ENCODE measurements at places on chromosomes 16 and 17. TPM values are rescaled to one million over a fixed set of nuclear protein-coding genes. Genes with fewer than 3 reads are reported as not detected.

DNA sequence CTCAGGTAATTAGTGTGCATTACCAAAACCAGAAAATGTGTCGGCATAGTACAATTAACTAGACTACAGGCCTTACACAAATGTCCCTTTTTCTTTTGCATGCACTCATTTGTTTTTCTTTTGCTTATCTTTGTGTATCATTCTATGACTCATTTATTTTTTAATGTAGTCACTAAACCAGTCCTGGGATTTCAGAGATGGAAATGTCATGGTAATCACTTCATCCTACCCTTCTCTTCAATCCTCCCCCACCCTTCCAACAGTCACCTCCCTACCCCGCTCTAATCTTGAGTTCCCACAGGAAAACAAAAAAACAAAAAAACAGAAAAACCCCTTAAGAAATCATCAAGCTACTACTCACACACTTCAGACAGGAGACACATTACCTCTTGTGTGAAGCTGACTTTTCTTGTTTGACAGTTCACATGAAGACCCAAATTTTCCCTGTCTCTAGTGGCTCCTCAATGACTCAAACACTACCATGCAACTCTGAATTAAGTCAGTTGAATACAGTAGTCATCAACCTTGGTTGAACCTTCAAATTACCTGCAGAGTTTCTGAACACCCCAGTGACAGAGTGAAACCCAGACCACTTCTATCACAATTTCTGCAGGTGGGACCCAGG, 242.4 kb upstream of the SALL1 start:
- H3K4me1 ChIP-seq = no peaks in the 10 kb centered on the region
- no peaks in the 10 kb centered on the region for H3K36me3 ChIP-seq
- H3K27me3 ChIP-seq = no peaks in the 10 kb centered on the region
- no peak overlapping the region for H3K4me3 ChIP-seq

DNA sequence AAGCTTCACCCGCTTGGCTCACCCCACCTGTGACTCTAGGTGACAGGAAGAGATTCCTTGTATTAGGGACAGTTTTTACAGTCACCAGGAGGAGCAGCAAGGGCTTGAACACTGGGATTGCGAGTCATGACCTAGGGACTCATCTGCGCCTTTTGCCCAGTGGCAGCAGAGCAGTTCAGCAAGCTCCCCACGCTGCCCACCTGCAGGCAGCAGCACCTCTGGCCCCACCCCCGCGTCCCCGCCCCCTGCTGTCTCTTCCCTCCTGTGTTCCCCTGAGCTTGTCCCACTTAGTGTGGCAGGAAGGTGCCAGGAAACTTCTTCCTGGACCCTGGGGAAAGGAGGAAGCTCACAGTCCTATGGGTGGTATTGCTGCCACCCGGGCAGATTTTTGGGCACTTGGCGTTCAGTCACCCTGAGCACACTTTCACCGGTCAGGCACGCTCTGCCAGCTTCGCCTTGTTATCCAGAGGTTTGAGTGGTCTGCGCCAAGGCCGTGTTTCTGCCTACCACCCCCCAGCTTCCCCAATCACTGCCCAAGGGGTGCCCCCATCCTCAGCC, 8.7 kb downstream of the MMP15 start:
- H3K27ac ChIP-seq = no peak overlapping the region
- peaks cover 60% of the 10 kb centered on the region for H3K4me1 ChIP-seq

GRCh38 chr17:17252149-17252661, 15.2 kb upstream of the FLCN start:
- DNase-seq = no peak
- H3K27me3 ChIP-seq = no peaks in the 10 kb centered on the region
- H3K4me1 ChIP-seq = peaks cover 7% of the 10 kb centered on the region
- no peak overlapping the region for H3K27ac ChIP-seq

- H3K36me3 ChIP-seq = no peaks in the 10 kb centered on the region
- DNase-seq = no peak
- no peak overlapping the region for H3K4me3 ChIP-seq
- H3K27ac ChIP-seq = peak overlapping the region; percentile 58
- H3K4me1 ChIP-seq = peaks cover 15% of the 10 kb centered on the region
- no peaks in the 10 kb centered on the region for H3K27me3 ChIP-seq
These were observed 304.4 kb downstream of the SEC14L1 start for GRCh38 chr17:77444984-77445759.

- H3K4me1 ChIP-seq = no peaks in the 10 kb centered on the region
- DNase-seq = no peak
- no peak overlapping the region for H3K4me3 ChIP-seq
These were observed 46.6 kb downstream of the MSI2 start for GRCh38 chr17:57302690-57303465.

- H3K4me1 ChIP-seq = no peaks in the 10 kb centered on the region
- no peak for DNase-seq
- no peaks in the 10 kb centered on the region for H3K27me3 ChIP-seq
- H3K4me3 ChIP-seq = no peak overlapping the region
- H3K27ac ChIP-seq = no peak overlapping the region
These were observed 32.0 kb downstream of the SOX8 start for GRCh38 chr16:1013593-1013900.

- no peak for DNase-seq
- no peaks in the 10 kb centered on the region for H3K27me3 ChIP-seq
- H3K27ac ChIP-seq = no peak overlapping the region
- H3K36me3 ChIP-seq = no peaks in the 10 kb centered on the region
- H3K4me3 ChIP-seq = no peak overlapping the region
These were observed 3.1 kb downstream of the GAA start for GRCh38 chr17:80104321-80104955.

- H3K27me3 ChIP-seq = no peaks in the 10 kb centered on the region
- no peaks in the 10 kb centered on the region for H3K4me1 ChIP-seq
- H3K27ac ChIP-seq = no peak overlapping the region
- no peak for DNase-seq
- H3K4me3 ChIP-seq = no peak overlapping the region
These were observed 234.0 kb downstream of the MSI2 start for GRCh38 chr17:57490111-57490845.

DNA sequence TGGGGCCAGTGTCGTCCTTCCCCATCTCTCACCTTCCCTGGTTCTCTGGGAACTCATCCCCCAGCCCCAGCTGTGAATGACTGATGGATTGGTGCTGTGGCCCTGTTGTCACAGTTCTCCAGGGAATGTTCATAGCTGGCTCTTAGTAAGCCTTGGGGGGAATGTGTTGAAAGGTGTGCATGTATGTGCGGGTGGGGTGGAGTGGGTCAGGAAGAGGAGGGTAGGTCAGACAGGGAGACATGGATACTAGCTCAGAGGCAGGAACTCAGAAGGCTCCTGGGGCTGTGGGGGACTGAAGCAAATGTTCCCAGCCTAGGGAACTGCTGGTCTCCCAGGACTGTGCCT, 4.3 kb downstream of the DLX4 start:
- H3K36me3 ChIP-seq = no peaks in the 10 kb centered on the region
- no peak for DNase-seq
- H3K4me1 ChIP-seq = peaks cover 10% of the 10 kb centered on the region

GRCh38 chr16:67930678-67931211, 917 bp downstream of the CTRL start:
- no peak overlapping the region for H3K4me3 ChIP-seq
- peaks cover 12% of the 10 kb centered on the region for H3K4me1 ChIP-seq
- H3K36me3 ChIP-seq = peaks cover 14% of the 10 kb centered on the region
- no peak overlapping the region for H3K27ac ChIP-seq

DNA sequence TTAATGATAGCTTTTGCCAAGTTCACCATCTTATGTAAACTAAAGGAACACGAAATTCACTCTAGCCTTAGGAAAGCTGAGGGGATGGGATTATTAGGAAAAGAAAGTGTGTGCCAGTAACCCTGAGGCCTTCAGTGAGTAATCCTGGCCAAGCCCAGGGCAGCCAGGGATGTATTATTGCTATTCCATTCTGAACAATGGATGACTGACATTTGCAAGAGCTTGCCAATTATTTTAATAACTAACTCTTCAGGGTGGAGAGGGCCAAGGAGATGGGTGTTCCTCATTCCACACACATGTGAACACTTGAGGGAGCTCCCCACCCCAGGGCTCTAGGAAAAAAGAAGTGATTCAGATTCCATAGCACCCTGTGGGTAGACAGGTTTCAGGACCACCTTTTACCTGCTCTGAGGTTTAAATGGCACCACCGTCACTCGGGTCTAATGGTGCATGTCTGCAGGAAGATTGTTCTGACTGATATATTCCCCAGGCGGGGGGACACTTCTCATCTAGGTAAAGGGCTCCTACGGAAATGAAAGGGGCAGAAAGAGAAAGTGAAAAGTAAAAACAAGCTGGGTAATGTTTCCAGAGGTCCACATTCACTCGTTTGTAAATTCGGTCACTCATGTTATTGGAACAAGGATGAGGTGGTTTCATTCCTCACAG, 41.5 kb downstream of the TK2 start:
- no peaks in the 10 kb centered on the region for H3K36me3 ChIP-seq
- no peak overlapping the region for H3K4me3 ChIP-seq
- peaks cover 41% of the 10 kb centered on the region for H3K4me1 ChIP-seq
- no peaks in the 10 kb centered on the region for H3K27me3 ChIP-seq
- peak overlapping the region; percentile 23 for H3K27ac ChIP-seq
- no peak for DNase-seq

GRCh38 chr17:75518201-75518600, 1.9 kb downstream of the TSEN54 start:
- H3K27ac ChIP-seq = no peak overlapping the region
- H3K4me1 ChIP-seq = peaks cover 21% of the 10 kb centered on the region

GRCh38 chr17:17568772-17569195, 22.7 kb downstream of the PEMT start:
- H3K27ac ChIP-seq = peak overlapping the region; percentile 85
- H3K4me1 ChIP-seq = peaks cover 88% of the 10 kb centered on the region
- no peaks in the 10 kb centered on the region for H3K36me3 ChIP-seq
- DNase-seq = peak; percentile 86
- H3K4me3 ChIP-seq = no peak overlapping the region

DNA sequence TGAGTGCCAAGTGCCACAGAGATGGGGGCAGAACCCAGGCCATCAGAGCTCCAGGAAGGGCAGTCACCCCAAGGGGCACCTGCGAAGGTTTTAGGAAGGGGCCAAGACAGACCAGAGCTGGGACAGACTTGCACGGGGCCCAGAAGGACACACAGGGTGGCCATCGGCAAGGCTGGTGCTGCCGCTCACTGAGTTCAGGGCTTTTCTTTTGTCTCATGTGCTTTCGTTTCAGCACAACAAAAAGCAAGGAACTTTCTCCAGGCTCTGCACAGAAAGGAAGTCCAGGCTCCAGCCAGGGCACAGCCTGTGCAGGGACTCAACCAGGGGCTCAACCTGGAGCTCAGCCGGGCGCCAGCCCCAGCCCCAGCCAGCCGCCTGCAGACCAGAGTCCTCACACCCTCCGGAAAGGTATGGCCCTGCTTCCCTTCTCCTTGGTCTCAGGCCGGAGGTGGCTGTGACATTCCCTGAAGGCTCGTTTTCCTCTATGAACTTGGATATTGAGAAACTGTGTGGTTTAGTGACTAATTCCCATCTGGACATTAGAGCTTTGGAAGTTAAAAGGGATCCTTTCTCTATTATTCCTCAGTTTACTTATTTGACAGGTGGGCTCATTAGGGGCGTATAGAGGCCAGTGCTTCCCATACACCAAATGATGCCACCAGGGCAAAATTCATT, 37.9 kb downstream of the ELAC2 start:
- DNase-seq = no peak
- H3K27ac ChIP-seq = no peak overlapping the region
- peaks cover 27% of the 10 kb centered on the region for H3K4me1 ChIP-seq

- no peaks in the 10 kb centered on the region for H3K36me3 ChIP-seq
- no peak for DNase-seq
- no peaks in the 10 kb centered on the region for H3K27me3 ChIP-seq
- H3K4me1 ChIP-seq = no peaks in the 10 kb centered on the region
These were observed 28.0 kb upstream of the MAF start for GRCh38 chr16:79628501-79628975.

DNA sequence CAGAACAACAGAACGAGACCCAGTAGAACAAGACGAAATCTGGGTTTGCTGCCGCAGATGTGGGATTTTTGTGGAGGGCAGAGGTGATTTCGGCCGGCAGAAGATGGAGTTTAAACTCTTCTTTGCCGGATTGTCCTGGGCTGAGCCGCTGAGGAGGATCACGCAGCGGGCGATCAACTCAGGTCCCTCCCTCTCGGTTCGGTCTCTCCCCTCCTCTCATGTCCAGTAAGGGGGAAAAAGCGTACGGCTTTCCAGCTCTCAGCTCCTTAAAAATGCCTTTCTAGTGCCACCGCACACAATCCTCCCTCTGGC, 2.5 kb downstream of the PHF12 start:
- peak overlapping the region; percentile 94 for H3K4me3 ChIP-seq
- no peaks in the 10 kb centered on the region for H3K27me3 ChIP-seq
- no peak for DNase-seq
- H3K36me3 ChIP-seq = no peaks in the 10 kb centered on the region

DNA sequence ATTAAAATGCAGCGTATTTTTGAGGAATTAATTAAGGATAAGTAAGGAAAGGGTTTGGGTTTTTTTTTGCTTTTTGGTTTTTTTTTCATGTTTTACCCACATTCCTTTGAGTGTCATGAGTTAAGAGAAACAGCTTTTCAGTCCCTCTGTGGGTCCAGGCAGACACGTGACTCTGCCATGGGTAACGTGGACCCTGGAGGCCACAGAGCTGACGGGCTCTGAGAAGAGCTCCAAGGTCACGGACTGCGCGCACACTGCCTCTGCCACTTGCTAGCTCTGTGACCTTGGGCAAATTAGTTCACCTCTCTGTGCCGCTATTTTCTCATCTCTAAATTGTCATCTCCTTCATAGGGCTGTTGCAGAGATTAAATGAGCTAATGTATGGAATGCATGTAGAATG, 588.2 kb upstream of the CDH11 start:
- no peak for DNase-seq
- no peaks in the 10 kb centered on the region for H3K4me1 ChIP-seq
- no peaks in the 10 kb centered on the region for H3K27me3 ChIP-seq
- no peak overlapping the region for H3K4me3 ChIP-seq
- H3K27ac ChIP-seq = no peak overlapping the region
- H3K36me3 ChIP-seq = no peaks in the 10 kb centered on the region

DNA sequence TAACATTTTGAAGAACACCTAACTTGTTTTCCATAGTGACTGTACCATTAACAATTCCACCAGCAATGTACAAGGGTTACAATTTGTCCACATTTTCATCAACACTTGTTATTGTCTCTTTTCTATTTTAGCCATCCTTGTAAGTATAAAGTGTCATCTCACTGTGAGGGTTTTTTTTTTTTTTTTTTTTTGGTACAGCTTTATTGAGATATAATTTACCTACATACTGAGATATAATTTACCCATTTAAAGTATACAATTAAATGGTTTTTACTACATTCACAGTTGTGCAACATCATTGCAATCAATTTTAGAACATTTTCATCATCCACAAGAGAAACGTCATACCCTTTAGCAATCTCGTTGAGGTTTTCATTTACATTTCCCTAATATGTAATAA, 17.9 kb upstream of the TMIGD1 start:
- DNase-seq = no peak
- no peak overlapping the region for H3K27ac ChIP-seq
- no peaks in the 10 kb centered on the region for H3K4me1 ChIP-seq
- H3K27me3 ChIP-seq = no peaks in the 10 kb centered on the region
- no peaks in the 10 kb centered on the region for H3K36me3 ChIP-seq
- no peak overlapping the region for H3K4me3 ChIP-seq

The VMO1 gene
- total RNA-seq = 1.7 TPM

The HOXB3 gene
- 0.75 TPM for total RNA-seq

The CSF3 gene
- not detected for total RNA-seq

The NAGS gene
- 29.4 TPM for total RNA-seq

The EVPLL gene
- not detected for total RNA-seq

The TEDC2 gene
- total RNA-seq = 6.7 TPM

The CTRL gene
- total RNA-seq = 0.50 TPM

The KCNH4 gene
- total RNA-seq = not detected
